Stimulated activated CD8-positive, alpha-beta memory T cell treated with anti-CD3 and anti-CD28 coated beads, Interleukin-7, amount 100 ng/mL, for 1 hour (primary cell): ENCODE measurements at places on chromosomes 1 and 21.

GRCh38 chr1:55012661-55013060 is 13.9 kb downstream of the BSND start:
- DNase-seq: no peak

GRCh38 chr1:188188317-188188716 is 1359.6 kb downstream of the PLA2G4A start:
- no peak for DNase-seq

DNA sequence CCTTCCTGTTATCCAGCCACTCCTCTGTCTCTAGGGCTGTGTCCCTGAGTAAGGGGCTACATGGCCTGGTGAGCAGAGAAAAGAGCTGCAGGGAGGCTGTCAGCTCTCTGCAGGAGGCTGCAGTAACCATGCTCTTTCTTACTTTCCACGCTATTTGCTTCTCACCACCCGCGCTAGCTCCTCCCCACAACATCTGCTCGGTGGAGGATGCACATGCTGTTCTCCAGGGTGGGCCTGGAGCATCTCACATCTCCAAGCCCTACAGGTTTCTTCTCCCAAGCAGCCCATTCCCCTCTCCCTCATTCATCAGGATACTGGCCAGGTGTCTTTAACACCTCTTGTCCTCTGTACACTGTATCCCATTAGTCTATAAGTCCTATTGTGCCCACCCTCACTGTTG is 103.8 kb downstream of the IER5 start:
- no peak for DNase-seq

DNA sequence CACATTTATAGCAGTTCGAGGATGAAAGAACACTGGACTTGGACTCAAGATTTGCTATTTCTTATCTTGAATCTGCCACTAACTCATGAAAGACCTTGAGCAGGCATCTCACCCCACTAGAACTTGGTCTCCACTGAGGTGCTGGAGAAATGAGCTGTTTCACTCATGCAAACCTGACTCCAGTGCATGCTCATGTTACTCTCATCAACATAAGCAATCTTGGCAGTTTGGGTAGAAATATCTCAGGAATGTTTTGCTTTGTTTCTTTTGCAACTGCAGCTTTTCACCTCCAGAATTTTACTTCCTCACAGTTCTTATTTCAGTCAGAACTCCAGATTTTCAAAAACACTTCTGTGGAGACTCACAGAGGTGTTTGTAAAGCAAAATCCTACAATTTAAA is 46.2 kb upstream of the DAB1 start:
- DNase-seq: no peak

DNA sequence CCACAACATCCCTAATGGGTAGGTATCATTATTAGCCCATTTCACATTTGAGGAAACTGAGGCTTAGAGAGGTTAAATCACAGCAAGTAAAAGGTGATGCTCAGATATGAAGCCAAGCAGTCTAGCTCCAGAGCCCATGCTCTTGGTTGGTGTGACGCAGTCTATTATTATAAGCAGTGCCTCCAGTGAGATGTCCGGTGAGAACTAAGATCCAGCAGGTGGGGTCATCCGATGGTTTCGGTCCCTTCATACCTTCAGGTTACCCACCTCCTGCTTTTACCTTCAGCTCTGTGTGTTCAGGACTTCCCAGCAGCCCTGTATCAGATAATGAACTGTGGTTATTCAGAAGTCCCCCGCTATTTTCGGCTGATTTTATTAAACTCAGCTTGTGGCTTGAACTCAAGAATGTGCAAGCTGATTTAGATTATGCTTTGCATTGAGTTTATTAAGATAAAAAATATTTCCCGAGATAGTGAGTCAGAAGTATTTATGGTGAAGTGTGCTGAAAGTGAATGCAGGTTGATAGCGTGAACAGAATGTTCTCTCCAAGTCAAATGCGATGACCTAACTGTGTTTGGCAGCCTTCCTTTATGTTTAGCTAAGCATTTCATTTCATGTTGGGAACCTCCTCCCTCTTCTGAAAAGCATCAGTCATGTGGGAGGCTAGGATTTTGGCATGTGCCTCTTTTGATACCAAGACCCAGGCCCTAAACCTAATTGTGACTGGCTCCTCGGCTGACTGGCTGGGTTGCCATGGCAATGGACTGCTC is 160.9 kb upstream of the UBE2U start:
- DNase-seq: no peak
